NCI-H524 (cell line): ENCODE measurements at places on chromosomes 12 and 14.

DNA sequence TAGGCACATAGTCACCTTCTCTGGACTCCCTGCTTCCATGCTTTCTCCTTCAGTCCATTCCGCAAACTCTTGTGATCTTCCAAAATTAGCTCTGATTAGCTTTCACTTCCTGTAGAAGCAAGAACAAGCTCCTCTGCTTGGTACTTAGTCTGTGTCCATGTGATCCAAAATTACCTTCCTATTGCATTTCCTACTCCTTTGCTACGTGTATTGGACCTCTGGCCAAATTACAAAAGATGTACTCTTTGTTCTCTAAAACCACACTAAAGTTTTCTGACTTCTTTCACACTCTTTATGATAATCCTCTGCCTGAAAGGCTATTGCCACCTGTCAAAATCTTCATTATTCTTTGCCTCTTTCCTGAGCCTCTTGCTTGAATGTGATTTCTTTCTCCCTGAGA is 786 bp upstream of the TSFM start:
- no peak for DNase-seq

GRCh38 chr14:72618424-72618823 is 275.5 kb downstream of the DPF3 start:
- no peak for DNase-seq

DNA sequence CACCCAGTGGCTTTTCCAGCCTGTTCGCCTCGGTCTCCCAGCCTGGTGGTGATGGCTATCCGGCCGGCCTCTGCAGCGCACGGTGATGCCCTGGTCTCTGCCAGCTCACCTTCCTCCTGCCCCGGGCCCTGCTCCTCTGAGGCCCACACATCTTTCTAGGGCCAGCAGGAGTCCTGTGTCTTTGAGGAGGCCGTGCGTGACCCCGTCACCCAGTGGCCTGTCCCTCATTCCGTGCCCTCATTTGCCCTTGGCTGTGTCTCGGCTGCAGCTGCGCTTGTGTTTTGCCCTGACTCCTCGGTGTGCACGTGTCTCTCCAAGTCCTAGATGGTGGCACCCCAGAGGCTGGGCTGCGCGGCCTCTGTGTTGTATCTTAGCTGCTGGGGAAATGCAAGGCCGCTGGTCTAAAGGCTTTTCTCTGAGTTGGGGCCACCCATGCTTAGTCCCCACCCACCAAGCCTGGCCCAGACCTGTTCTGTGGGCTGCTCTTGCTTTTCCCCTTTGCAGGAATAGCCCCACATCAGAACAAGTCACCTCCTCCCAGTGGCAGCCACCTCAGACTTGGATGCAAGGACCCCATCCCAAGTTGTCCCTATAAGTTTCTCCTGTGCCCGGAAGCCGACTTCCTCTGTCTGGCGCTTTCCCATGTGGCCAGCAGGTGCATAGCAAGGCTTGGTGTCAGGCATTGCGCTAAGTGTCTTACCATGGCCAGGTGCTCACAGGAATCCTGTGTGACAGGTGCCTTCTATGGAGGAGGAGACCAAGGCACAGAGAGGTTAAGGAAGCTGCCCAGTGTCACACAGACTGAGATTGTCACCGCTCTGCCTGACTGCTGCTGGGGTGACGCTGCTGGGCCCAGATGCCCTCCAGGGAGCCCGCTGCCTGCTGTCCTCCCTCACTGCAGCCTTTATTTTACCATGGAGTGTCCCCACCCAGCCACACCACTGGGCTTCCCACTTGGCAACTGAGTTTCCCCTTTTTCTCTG is 64.5 kb downstream of the TSPAN9 start:
- DNase-seq, result no peak

DNA sequence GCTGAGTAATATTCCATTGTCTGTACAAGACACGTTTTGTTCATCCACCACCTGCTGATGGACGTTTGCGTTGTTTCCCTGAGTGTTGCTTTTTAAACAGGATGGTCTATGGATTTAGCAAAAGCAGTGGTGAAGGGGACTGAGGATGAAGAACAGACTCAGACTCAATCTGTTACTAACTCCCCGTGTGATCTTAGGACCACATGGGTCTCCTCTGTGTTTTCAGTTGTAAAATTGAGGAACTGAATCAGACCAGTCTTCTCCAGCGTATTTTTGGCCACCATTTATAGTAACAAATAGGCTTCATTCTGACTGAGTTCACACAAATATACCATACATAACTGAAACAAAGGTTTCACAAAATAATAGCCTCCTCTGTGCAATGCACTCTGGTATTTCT is 85.6 kb downstream of the FOXN3 start:
- DNase-seq, result no peak

GRCh38 chr14:81153187-81153586 is 67.6 kb downstream of the GTF2A1 start:
- DNase-seq, result no peak

GRCh38 chr12:124744659-124745464 is 118.8 kb downstream of the SCARB1 start:
- peak; percentile 87 for DNase-seq

- peak; percentile 16 for DNase-seq
These were observed 52.9 kb downstream of the SVOP start for GRCh38 chr12:108967869-108968540.

DNA sequence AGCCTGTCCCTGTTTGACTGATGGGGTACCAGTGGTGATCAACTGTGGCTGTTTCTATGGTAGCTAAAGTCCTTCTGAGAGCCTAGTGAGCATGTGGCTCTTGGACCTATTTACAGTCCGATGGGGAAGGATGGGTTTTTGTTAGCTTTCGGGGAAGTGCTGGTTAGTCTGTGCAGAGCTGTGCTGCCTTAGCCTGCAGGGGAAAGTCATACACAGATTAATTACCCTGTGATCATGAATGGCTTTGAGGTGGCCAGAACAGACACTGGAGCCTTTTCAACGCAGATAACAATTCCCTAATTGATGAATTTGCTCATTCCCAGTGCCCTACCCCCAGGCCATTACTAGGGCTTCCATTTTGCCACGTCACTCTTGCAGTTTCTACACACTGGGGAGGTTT is 99.7 kb downstream of the WSCD2 start:
- DNase-seq, result no peak

DNA sequence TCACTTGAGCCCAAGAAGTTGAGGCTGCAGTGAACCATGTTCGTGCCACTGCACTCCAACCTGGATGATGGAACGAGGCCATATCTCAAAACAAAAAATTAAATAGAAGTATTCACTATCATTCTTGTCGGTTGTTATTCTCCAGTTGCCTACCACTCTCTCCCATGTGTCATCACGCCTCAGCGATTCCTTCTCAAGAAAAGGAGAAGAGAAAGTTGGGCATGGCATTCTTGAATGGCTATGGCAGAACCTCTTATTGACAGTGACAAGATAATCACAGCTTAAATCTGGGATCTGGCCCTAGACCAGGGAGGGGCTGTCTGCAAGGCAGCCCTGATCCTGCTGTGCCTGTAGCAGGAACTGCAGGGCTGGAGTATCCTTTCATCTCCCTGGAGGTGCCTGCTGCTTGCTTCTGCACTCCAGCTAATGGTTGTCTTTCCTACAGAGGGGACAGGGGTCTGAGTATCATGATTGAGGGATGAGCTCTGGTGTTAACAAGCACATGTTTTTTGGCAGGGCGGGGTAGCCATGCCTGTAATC is 12.8 kb upstream of the MLEC start:
- DNase-seq, result no peak

- no peak for DNase-seq
These were observed 91.8 kb upstream of the NPAS3 start for GRCh38 chr14:32846821-32847365.

- DNase-seq, result no peak
These were observed 318.1 kb downstream of the SSPN start for GRCh38 chr12:26513363-26514043.

DNA sequence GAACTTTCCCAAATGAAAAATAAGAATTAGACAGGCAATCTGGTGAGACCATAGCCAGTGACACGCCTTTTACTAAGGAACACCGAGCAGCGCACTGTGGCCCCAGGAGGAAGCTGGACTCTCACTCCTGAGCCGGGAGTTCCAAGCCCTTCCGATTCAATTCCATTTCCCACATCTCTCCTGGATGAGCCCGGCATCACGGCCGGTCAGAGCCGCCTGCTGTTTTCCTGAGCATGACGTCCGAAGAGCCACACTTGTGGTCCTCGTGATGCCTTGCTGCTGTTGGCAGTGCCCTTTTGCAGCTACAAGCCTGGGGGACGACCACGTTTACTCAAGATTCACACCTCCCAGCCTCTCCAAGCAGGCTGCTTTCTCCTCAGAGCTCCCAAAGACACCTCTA is 40.8 kb downstream of the FBXL14 start:
- DNase-seq, result no peak

DNA sequence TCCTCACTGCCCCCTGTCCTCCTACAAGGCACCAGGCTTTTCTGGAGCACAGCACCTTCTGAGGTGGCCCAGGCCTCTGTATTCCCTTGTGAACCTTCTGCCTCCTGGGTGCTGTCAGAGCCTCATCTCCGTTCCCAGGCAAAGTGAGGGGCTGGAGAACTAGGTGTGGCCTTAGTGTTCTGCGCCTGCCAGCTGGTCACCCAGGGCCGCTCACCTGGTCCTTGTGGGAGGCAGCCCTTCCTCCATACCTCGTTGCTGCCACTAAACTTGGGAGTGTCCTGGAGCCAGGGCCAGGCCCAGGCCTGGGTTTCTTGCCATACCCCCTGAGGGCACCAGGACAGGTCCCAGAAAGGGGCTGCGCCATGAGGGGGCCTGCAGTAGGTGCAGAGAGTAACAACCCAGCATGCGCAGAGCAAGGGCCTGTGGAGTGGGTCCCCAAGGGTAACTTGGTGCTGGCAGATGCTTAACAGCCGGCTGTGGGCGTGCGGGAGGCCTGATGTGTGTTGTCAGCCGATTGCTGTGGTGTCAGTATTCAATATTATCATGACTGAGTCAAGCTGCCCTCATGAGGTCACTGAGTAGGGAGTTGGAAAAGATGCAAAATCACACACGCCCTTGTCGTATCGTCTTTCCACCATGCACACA is 17.1 kb downstream of the OTUB2 start:
- no peak for DNase-seq

DNA sequence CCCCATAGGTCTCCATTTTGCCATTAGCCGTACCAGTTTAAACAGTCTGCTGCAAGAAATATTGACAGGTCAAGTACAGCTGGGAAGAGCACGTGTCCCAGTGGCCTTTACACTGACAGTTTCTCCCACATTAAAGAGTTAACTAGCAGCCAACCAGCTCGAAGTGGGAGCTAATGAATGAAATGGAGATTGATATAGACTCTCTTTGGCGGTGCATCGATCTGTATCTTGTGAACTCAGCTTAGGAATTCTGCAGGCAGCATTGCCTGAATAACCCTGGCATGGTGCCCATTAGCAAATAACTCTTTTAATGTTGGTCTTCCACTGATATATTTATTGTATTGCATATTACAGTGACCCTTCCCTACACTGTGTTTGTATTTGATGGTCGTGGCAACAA is 319.4 kb downstream of the EGLN3 start:
- DNase-seq, result no peak

GRCh38 chr12:56146492-56147460 is 5.6 kb upstream of the MYL6B start:
- no peak for DNase-seq

- no peak for DNase-seq
These were observed 196.1 kb downstream of the TBX5 start for GRCh38 chr12:114209861-114210260.

DNA sequence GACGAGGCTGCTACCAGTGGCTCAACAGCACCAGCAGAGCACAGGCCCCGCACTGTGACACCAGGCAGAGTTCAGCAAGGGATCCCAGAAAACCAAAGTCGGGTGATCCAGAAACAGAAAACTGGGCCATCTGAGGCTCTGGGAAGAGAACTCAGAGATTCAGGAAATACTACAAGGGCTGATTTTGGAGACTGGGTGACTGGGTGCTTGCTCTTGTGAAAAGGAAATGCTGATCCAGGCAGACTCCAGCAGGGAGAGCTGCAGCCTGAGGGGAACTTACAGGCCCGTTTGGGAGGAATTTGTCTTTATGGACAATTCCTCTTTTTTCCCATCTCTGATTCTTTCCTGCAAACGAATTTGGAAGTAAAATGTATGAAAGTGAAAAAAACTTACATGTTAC is 28.2 kb downstream of the FOXN3 start:
- DNase-seq, result no peak

- DNase-seq, result no peak
These were observed 17.8 kb downstream of the FAIM2 start for GRCh38 chr12:49885663-49886461.

GRCh38 chr14:24240110-24240918 is 2.1 kb downstream of the TINF2 start:
- no peak for DNase-seq

- DNase-seq, result no peak
These were observed 8.6 kb downstream of the SLC38A6 start for GRCh38 chr14:60989599-60989998.

GRCh38 chr12:79274501-79275064 is 410.0 kb downstream of the SYT1 start:
- DNase-seq, result no peak

- peak; percentile 54 for DNase-seq
These were observed 159.5 kb downstream of the ZFP36L1 start for GRCh38 chr14:68633131-68633991.

- peak; percentile 45 for DNase-seq
These were observed 20.3 kb downstream of the RHOF start for GRCh38 chr12:121773011-121773777.

DNA sequence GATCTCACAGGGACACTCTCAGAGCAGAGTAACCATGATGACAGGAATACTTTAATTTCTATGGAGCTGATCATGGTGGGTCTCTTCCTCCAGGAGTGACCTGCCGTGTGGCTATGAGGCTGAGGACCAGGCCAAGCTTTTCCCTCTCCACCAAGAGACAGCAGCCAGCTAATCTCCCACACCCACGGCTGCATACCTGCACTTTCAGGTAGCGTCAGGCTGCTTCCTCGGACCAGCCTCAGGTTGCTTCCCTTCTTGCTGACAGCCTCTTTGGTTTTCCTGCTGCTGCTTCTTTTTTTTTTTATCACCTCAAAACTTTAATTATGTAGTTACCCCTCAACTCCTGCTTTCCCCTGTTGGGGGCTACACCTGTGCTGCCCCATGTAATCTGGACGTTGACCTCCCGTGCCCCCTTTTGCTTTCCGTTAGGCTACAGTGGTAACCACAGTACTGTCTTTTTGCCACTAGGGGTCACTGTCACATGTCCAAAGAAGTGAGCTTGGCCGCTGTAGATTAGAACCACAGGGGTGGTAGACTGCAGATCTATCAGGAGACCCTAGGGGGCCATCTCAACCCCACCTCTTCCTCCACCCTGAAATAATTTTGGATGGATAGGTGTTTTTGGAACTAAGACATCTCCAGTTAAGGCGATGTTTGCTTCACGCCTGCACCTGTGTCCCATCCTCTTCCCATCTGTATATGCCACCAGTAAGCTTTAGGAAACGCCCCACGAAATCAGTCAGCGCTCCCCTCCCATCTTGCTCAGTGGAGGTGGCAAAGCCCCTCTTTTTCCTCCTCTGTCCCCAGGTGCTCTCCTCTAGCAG is 7.8 kb upstream of the PIP4K2C start:
- DNase-seq, result peak; percentile 89
